ENCODE measurements at places on chromosomes 6 and 20.
A peak's percentile ranks its signal among the peaks of the same experiment; 100 is the strongest.

DNA sequence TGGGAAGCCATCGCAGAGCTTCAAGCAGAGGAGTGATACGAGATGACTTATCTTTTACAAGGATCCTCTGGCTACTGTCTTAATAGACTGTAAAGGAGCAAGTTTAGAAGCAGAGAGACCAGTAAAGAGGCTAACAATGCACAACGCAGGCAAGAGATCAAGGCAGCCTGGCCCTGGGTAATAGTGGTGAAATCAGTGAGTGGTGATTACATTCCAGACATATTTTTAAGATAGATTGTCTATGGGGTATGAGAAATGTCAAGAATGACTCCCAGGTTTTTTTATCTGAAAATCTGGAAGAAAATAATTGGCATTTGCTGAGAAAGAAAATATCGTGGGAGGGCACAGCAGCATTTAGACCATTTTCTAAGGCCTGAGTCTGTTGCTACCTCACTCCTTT, 213.6 kb upstream of the HTR1E start:
- DNase-seq = no peak

DNA sequence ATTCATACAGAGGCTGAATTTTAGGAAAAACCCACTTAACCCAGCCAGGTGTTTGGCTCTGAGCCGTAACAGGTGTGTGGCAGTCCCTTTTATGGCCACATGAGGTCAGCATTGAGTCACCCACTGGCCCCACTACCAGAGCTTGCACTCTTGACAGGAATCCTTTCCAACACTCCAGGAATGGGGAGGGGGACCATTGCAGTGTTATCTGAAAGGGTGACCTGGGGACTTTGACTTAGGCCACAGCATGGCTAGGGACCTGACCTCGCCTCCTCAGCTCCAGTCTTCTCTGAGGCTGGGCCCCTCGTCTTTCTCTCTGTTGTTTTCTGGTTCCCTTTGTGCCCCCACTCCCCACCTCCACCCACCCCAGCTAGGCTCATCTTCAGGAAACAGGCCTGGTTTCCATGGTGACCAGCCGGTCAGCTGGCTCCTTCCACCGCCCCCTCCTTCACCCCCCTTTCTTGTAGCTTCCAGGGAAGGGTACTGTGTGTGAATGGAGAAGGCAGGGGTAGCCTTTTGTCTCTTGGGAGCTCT, 2.1 kb upstream of the TMEM151B start:
- DNase-seq = no peak

- no peak for DNase-seq
Observed at GRCh38 chr6:3506751-3507383, 50.0 kb upstream of the SLC22A23 start.

GRCh38 chr20:43749734-43750294, 23.0 kb upstream of the GTSF1L start:
- DNase-seq = peak; percentile 49

- no peak for DNase-seq
Observed at GRCh38 chr6:102813489-102814275, 1420.2 kb downstream of the GRIK2 start.

- DNase-seq = no peak
Observed at GRCh38 chr20:56212091-56212490, 36.4 kb upstream of the MC3R start.

DNA sequence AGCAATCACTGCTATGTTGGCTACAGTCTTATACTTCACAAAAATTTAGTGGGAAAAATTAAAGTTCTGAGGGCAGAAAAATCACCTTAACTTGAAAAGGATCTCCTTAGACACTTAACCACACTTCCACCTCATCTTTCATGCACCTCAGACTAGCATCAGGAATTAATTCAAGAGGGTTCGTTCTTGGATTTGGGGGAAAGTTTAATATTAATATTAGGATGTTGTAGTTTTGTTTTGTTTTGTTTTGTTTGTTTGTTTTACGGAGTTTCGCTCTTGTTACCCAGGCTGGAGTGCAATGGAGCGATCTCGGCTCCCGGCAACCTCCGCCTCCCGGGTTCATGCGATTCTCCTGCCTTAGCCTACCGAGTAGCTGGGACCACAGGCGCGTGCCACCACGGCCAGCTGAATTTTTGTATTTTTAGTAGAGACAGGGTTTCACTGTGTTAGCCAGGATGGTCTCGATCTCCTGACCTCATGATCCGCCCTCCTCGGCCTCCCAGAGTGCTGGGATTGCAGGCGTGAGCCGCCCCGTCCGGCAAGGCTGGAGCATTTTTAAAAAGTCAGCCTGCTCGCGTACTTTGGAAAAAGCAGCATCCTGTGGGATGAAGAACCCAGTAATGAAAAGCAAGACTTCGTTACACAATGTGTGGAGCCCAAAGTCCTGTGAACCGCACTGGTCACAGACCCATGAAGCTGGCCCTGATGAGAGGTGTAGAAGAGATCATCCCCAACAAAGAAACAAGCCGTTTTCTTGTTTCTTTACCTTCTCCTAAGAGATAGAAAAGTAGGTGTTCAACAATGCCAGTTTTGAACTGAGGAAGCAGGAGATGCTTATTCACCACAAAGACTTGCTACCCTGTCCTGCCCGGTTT, 194.9 kb downstream of the GPX5 start:
- DNase-seq = no peak

DNA sequence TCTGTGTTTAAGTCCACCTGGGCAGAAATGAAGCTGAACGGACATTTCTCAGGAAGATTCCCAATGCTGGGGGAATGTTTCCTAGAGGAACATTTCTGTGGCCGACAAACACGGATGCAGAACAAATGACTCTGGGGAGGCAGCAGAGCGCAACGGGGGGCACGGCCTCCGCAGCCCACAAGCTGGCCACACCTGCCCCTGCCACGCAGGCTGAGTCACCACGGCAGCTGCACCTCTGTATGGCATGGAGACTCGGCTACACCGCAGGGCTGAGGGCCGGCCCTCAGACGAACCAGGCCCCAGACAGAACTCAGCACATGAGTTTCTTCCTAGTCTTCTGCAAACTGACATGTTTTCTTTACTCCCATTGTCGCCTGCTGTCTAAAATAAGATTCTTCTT, 10.0 kb upstream of the PRR18 start:
- no peak for DNase-seq

GRCh38 chr6:93337014-93337413, 82.3 kb downstream of the EPHA7 start:
- no peak for DNase-seq

- no peak for DNase-seq
Observed at GRCh38 chr6:30570740-30571074, 535 bp upstream of the ABCF1 start.

GRCh38 chr6:149233056-149233715, 84.3 kb upstream of the TAB2 start:
- no peak for DNase-seq

DNA sequence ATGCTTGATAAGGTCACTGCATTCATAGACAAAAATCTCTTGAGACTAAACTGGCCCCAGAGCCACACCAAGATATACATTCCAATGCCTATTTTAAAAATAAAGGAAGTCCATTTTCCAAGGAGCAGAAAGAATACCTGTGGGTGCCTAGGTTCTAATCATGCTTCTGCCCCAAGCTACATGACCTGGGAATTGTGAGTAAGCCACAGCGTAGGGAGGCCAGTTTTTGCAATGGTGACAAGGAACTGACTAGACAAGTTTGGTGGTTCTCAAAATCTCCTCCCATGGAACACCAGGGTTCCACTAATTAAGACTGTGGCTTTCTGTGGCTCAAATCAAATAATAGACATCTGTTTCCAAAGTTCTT, 83.3 kb downstream of the GMDS start:
- no peak for DNase-seq

GRCh38 chr20:63980317-63980805, 571 bp upstream of the PRPF6 start:
- DNase-seq = no peak

GRCh38 chr20:50621068-50621665, 70.2 kb downstream of the RIPOR3 start:
- no peak for DNase-seq

DNA sequence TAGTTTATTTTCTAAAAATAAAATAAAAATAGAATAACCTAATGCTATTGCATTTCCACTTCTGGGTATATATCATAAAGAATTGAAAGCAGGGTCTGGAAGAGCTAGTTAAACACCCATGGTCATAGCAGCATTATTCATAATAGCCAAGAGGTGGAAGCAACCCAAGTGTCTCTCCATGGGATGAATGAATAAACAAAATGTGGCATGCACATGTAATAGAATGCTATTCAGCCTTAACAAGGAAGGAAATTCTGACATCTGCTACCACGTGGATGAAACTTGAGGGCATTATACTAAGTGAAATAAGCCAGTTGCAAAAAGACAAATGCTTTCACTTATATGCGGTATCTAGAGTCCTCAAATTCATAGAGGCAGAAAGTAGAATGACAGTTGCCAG, 130.8 kb downstream of the TIAM2 start:
- DNase-seq = no peak
